ENCODE measurements at places on chromosomes 3 and 15.

DNA sequence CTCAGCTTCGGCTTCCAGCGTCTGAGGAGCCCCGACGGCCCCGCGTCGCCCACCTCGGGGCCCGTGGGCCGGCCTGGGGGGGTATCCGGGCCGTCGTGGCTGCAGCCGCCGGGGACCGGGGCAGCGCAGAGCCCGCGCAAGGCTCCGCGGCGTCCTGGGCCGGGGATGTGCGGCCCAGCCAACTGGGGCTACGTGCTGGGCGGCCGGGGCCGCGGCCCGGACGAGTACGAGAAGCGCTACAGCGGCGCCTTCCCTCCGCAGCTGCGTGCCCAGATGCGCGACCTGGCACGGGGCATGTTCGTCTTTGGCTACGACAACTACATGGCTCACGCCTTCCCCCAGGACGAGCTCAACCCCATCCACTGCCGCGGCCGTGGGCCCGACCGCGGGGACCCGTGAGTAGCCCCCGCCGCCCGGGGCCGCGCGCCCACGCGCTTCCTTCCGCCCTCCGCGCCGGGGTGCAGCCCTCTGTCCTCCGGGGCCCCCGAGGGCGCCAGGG lies 462 bp downstream of the EDEM1 start:
- peak; percentile 20 for DNase-seq

- DNase-seq, result no peak
These were observed 15.4 kb downstream of the SCN5A start for GRCh38 chr3:38634111-38634510.

- DNase-seq, result no peak
These were observed 36.5 kb downstream of the GNB4 start for GRCh38 chr3:179414804-179415203.

GRCh38 chr15:63047792-63048114 lies 5.2 kb downstream of the TPM1 start:
- DNase-seq, result no peak

GRCh38 chr15:48469681-48470080 lies 138.5 kb downstream of the DUT start:
- no peak for DNase-seq

- no peak for DNase-seq
These were observed 78.8 kb upstream of the TCF12 start for GRCh38 chr15:56839641-56840040.
